ENCODE measurements at places on chromosomes 3 and 15.

DNA sequence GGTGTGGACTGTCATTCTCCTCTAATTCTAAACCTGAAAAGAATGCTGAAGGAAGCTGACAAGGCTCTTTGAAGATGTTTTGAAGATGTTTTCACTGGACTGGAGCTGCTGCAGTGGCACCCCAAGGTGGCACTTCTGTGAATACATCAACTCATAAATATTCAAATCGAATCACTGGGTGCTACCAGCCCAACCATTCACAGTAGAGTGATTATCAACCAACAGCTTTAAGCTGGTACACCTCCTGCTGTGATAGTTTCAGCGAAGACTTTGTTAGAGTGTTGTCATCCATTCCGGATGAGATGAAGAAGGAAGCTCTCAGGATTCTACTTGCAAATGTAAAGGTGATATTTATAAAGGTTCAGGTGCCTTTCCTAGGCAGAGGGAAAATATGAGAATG lies 106.6 kb downstream of the LSAMP start:
- no peak for DNase-seq

DNA sequence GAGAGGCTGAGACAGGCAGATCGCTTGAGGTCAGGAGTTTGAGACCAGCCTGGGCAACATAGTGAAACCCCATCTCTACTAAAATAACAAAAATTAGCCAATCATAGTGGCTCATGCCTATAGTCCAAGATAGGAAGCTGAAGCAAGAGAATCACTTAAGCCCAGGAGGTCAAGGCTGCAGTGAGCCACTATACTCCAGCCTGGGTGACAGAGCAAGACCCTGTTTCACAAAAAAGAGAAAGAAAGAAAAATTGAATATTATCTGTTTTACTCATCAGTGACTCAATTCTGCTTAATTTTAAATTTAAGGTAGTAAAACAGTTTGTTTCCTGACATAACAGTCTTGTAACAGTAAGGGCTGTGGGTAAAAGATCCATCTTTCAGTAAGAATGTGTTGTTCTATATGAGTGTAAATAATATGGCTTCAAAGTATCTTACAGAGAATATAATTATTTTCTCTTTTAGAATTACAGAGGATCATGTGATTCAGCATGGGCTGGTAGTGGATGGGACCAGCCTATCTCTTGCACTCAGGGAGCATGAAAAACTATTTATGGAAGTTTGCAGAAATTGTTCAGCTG lies 85.8 kb downstream of the ATP11B start:
- DNase-seq, result no peak

- no peak for DNase-seq
Measured at GRCh38 chr3:144831955-144832716, 860.5 kb downstream of the DIPK2A start.

- DNase-seq, result no peak
Measured at GRCh38 chr15:64536244-64536836, 76.0 kb downstream of the ZNF609 start.

DNA sequence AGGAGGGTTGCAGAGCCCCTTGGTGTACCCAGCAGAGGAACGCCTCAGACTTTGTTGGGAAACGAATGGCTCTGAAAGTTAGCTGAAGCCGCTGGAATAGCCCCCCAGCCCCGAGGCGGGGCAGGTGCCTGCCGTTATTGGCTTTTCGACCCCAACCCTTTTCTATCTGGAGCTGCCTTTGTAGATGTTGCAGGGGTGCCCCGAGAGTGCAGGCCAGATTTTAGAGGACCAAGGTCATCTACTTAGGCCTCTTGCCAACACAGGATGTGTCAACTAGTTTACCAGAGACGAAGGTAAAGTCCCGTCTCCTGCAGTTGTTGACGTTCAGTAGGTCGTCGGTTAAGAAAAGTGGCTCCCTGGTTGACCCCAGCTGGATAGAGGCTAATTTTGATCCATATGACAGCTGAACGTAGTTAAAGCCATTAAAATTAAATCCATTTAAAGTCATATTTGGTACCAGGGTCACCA lies 579 bp upstream of the UBE3A start:
- no peak for DNase-seq

GRCh38 chr15:72163719-72164118 lies 33.9 kb downstream of the GRAMD2A start:
- DNase-seq, result no peak

DNA sequence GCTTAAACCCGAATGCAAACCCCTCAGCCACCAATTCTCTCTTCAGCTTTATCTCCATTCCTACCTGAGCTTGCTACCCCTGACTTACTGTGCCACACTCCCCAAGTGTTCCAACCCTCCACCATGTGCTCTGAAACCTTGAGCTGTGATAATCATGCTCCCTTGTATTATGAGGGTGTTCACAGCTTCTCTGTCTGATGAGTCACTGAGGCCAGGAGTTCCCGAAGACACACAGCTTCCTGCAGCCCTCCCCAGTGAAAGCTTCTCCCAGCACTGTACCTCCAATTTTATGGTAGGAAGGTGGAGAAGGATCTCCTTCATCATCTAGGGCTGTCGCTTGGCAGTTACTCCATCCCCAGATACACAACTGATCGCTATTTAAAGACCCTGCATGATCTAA lies 24.9 kb downstream of the STAC start:
- no peak for DNase-seq

DNA sequence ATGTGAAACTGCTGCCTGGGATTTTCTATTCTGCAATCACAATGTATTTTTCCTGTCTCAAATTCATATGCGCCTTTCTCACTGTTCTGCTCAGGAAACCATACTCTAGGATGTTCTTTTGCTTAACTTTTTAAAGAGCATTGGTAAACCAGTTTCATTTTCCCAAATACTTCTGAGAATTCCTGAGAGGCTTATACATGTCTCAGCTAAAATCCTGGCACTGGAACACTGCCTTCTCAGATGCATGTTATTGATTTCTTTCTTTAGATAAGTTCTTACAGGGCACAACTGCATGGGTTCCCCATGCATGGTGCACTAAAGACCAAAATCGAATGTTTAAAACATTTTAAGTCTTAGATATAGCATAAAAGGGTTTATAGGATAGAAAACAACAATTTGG lies 178.3 kb upstream of the PLSCR5 start:
- no peak for DNase-seq

DNA sequence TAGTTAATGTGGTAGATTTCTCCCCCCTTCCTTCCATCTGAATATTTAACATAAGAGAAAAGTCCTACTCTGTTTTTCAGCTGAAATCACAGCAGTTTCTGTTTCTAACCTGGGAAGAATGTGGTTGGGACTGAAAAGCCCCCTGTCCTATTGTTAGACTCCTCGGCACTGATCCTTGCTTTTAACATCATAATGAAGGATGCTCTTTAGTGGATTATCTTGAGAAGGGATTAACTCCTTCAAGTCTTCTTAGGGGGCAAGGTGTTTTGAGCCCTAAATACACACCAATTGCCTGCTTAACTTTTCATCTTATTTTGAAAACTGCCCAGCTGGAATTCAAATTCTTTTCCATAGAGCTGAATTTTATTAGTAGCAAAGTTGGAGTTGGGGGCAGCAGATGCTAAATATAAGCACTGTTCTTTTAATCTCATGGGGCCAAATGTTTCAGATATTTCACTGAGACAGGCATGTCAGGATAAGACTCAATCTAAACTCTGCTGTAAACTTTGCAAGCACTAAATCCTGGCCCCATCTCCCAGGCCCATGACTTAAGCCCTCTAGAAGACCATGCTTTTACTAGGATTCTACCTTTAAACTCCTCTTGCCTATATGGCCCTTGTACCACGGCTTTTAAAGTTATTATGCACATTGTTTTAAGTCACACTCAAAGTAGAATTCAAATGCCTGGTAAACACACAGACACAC lies 243.2 kb upstream of the NR2F2 start:
- no peak for DNase-seq

GRCh38 chr3:115040673-115041286 lies 106.3 kb downstream of the ZBTB20 start:
- DNase-seq, result no peak

DNA sequence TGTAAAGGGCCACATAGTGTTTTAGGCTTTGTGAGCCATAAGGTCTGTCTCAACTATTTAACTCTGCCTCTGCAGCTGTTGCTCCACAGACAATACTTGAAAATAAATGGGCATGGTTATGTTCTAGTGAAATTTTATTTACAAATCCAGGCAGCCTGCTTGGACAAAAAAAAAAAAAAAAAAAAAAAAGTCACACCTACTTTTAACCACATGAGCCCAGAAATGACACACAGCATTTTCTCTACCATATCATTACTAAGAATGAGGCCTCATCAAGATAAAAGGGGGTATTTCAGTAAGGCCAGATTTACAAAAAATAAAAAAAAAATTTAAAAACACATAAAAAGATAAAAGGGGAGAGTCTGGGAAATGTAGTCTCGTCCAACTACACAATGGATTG lies 1.7 kb upstream of the NGLY1 start:
- DNase-seq, result no peak

GRCh38 chr15:101246824-101247745 lies 4.8 kb downstream of the CHSY1 start:
- DNase-seq, result no peak

DNA sequence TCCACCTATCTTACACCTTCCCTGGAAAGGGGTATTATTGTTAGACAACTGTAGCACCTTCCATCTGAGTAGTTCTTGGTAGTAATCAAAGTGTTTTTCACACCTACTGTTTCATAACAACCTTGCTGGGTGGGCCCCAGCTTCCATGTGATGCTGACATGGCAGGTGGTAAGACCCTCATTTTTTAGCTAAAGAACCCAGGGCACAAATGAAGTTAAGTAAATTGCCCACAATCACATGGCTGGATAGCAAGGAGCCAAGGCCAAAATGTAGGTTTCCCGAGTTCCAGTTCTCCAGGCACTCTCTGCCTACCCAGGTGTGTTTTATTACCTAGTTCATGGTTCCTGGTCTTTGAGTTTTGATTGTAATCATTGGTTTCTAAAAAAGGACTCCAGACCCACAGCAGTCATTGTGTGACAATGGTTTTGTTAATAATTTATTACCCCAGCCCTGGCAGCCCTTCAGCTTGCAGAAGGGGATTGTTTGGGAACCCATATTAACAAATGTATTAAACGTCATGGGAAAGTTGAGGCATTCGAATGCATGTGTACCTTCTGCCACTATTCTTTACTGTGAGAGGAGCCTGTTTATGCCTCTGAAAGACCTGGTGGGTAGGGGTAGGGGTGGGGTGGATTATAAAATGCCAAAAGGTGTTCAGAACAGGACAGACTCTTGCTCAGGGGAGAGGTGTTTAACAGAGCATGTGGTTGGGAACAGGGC lies 222.2 kb upstream of the BHLHE40 start:
- DNase-seq, result no peak

DNA sequence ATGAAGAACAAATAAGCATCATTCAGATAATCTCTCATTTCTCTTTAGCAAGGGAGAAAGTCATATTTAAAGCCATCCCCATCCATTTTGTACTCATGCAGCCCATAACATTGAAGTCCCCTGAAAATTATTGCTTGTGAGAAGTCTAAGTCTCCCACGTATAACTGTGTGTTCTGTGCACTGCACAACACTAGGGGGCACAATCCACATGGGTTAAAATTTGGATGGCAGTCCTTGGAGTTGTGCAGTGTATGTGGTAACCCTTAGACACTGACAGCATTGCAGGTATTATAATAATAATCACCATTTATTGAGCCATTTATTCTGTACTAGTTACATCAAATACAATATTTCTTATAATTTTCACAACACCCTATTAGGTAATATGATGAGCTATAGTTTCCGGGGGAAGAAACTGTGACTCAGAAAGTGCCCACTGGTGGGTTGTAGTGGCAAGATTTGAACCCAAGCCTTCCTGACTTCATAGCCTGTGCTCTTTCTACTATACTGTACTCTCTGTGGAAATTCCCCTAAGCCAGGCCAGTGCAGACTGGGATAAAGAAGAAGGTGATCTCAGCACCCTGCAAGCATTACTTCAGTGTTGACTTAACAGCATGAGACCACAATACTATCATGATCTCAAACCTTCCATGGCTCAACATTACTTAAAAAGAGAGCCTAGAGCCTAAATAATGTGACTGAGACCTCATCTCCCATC lies 15.7 kb downstream of the KCNAB1 start:
- no peak for DNase-seq

GRCh38 chr15:20106026-20106425 lies 435.6 kb downstream of the GOLGA6L6 start:
- no peak for DNase-seq

DNA sequence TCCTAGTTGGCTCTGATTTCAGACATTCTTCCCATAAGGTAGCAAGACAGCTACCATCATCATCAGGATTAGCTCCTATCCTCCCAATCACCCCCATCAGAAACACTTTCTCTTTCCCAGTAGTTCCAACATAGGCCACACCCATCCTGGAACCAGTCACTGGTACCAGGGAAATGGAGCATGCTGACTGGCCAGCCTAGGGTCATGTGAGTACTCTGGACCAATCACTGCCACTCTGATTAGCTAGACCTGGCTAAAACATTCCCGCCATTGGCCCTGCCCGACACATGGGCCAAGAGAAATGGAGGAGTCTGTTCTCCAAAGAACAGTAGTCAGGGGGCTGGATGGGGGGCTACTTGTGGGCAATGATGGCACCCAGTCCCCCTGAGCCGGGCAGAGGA lies 12.4 kb downstream of the EFCC1 start:
- no peak for DNase-seq

- no peak for DNase-seq
Measured at GRCh38 chr3:31958701-31959152, 22.3 kb downstream of the OSBPL10 start.

- DNase-seq, result no peak
Measured at GRCh38 chr3:165355316-165355715, 159.1 kb upstream of the SLITRK3 start.

DNA sequence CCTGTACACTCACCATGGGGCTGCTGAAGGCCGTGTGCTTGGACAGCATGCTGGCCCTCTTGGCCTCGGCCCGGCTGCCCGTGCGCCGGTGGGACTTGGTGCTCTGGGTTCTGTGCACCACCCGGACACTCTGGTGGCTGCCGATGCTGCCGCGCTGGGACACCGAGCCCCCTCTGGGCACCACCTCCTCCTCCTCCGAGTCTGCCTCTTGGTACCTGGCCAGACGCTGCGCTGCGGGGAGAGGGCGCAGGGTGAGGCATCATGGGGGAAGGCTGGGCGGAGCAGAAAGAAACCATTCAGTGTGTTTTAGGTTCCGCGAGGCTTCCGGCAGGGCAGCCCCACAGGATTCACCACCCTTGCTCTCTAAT lies 145.0 kb downstream of the ATP10A start:
- no peak for DNase-seq

- no peak for DNase-seq
Measured at GRCh38 chr15:46960581-46960980, 756.7 kb upstream of the SEMA6D start.

DNA sequence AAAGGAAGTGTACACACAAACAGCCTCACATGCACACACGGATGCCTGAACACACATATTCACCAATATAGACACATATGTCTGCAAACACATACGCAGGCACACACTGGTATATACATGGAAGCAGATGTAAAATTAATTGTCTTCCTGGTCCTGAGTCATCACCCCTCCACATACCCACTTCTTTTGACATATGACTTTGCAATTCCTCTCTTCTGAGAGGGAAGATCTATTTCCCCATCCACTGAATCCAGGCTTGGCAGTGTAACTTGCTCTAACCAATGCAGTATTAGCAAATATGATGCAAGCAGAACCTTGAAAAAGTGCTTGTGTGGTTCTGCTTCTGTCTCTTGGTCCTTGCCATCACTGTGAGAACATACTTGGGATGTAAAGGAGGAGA lies 76.8 kb upstream of the HRH1 start:
- no peak for DNase-seq
